Stimulated activated CD4-positive, alpha-beta T cell treated with anti-CD3 and anti-CD28 coated beads, Interleukin-4, amount 100 ng/mL, for 48 hours (primary cell): ENCODE measurements at places on chromosomes 3 and 15.

DNA sequence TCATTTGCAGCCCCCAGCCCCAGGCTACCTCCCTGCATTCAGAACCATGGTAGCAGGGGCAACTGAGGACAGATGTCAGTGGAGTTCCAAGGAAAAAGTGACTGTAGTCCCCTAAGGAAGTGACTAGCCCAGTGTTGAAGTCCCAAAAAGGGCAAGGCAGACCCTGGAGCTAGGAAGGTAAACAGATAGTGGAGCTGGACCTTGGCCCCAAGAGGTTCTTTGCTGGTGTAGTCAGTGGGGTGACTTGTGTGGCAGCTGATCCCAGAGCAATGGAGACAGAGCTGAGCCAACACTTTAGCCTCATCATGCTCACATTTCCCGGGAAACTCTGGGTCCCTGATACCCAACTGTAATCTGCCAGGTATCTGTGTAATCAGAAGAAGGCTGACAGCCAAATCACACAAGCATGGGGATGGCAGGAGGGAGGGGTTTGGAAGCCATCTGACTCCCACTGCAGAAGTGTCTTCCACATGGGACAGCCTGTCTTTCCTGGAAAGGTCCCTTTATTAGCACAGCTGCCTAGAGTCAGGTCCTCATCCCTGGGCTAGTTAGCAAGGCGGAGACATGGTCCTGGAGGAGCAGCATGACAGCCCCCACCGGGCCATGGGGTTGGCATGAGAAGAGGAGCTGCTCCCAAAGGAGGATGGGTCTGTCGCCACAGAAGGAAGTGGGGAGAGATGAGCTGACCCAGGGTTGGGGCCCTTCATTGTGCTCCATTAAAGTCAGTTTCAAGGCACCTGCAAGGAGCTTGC, 39.8 kb downstream of the PXYLP1 start:
- no peak for DNase-seq

DNA sequence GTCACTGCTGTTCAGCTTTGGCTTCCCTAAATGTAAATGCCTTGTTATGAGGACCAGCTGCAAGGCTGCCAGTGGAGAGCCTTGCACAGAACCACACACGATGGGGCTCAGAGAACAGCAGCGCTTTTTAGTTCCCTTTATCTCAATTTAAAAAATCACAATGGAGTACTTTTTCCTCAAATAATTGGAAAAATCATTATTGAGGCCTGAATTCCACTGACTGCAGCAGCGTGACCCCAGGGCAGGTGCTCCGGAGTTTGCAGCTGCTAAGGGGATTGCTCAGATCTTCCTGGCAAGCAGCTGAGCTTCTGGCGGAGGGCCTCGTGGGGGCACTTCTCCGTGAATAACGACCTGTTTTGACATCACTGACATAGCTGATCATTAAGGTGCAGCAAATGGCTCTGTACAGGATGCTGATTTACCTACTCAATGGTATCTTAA, 245.6 kb upstream of the TRIM42 start:
- DNase-seq, result no peak

DNA sequence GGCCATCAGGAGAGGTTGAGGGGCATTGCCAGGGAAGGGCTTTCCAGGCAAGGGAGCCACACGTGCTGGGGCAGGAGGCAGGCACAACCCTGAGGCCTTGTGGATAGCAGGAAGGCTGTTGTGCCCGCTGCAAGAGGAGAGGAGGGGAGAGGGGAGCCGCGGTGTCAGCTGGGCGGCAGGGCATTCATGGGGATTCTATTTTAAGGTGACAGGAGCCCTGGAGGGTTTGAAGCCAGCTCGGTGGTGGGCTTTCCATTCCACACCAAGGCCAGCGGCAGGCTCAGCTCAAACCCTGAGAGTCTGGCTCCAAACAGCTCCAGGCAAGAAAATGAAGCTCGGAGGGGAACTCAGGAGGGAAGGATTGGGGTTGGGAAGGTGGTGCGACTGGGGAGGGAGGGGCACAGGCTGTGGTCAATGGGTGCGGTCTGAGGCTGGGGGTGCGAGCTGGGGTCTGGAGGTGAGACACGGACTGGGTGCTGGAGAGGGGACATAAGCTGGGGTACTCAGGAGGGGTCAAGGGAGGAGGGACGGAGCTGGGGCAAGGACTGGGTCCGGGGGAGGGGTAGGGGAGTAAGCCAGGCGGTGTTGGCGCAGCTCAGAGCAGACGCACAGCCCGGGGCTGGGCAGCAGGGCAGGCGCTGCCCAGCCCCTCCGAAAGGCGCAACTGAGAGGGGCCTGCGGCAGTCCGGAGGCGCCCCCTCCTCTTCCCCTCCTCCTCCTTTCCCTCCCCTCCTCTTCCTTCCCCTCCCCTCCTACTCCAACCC, 43.4 kb downstream of the TPRA1 start:
- DNase-seq, result no peak

DNA sequence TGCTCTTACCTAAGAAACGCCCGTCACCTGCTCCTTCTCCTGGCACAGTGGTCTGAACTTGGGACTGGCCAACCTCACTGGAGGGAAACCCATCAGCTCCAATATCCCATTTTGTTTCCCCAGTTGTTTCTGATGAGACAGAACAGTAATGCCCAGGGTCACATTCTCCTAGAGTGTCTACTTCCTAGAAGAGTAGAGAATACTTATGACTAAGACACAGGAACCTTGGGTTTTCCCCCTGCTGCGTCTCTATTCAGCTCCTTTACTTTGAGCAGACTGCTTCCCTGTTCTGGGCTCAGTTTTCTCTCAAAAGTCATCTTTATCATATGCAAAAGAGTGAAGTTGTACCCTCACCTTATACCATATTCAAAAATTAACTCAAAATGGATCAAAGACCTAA, 79.4 kb downstream of the POLR2M start:
- no peak for DNase-seq

DNA sequence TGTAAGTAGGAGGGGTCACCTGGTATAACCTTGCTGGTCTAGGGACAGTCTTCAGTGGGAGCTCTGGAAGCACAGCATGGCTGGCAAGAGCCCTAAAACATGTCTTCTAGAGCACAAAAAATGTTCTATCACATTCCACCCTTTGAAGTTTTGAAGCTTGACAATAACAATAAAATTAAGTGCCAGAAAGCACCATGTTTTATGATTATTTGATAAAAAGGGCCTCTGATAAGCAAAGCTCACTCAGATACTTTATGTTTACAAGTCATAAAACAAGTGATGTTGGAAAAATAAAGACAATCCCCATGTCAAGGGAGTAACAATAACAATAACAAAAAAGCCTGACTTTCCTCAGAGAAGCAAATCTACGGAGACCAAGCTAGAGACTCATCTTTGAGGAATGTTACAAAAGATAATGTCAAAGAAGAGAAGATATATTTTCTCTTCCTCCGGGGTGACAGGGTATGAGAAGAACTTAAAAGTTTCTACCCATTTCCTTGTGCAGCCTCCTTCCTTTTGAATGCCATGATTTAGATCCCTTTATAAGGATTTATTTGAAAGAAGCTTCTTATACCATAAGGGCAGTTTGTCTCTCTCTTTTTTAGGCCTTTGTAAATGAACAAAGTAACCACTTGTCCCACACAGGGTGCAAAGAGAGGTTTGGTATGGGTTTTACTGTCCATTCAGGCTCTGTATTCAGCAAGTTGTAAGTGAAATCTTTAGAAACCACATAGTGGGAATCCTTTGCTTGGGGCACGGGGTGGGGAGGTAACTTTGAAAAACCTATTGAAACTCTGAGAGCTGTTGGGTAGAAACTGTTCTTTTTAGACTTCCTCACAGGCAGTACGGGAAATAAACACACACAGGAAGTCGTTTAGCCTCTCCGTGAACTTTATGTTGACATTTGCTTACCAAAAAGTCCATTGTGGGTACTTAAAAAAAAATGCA, 109.6 kb upstream of the RBMS3 start:
- no peak for DNase-seq

GRCh38 chr15:69926006-69926405, 171.7 kb downstream of the TLE3 start:
- DNase-seq, result no peak

GRCh38 chr3:126064627-126065258, 19.2 kb downstream of the SLC41A3 start:
- no peak for DNase-seq

DNA sequence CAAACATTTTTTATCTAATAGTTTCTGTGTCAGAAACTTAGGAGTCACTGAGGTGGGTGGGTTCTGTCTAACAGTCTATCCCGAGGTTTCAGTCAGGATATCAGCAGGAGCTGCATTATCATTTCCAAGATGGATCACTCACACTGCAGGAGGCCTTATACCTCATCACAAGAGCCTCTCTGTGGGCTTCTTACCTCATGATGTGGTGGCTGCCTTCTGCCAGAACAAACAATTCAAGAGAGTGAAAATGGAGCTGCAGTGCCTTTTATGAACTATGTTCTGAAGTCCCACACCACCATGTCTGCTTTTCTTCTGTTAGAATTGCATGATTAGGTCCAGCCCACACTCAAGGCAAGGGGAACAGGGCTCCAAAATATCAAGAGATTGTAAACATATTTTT, 27.9 kb downstream of the RFX7 start:
- no peak for DNase-seq

DNA sequence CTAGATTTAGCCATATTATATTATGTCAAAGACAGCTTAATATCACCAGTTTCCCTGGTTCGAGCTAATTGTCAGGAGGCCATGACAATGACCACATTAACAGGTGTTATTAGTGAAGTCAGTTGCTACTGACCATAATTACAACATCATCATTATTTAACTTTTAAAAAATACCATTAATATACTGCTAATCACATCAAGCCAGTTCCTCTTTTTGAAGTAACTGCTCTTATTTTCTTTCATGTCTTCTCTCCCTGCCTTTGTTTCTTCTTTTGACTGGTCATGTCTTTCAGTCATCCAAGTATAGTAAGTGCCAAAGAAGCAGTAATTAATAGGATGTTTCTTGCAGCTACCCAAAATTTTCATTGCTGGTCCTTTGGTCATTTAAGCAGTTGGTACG, 61.6 kb downstream of the CMSS1 start:
- no peak for DNase-seq

DNA sequence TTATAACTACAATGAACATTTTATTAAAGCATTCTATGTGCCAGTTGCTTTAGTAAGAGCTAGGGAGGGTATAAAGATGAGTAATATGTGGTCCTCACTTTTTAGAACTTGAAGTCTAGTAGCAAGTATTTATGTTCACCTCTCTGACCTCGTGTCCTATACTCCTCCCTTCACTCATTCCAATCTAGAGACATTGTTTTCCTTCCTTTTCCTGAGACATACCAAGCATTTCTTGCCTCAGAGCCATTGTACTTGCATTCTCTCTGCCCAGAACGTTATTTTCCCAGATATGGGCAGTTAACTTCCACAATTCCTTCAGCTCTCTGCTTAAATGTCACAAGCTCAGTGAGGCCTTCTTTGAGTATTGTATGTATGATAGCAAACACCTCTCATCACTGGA, 408.6 kb downstream of the PDCD6IP start:
- DNase-seq, result no peak

DNA sequence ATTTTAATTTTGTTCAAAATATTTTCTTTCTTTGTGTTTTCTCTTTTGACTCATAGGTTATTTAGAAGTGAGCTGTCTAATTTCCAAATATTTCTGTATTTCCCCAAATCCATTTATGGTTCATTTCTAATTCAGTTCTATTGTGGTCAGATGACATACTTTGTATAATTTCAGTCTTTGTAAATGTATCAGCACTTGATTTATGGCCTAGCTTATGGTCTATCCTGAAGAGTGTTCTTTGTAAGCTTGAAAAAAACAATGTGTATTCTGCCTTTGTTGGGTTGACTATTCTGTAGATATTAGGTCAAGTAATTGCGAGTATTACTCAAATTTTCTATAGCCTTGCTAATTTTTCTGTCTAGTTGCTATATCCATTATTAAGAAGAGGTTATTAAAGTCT, 311.2 kb downstream of the OCA2 start:
- DNase-seq, result no peak

DNA sequence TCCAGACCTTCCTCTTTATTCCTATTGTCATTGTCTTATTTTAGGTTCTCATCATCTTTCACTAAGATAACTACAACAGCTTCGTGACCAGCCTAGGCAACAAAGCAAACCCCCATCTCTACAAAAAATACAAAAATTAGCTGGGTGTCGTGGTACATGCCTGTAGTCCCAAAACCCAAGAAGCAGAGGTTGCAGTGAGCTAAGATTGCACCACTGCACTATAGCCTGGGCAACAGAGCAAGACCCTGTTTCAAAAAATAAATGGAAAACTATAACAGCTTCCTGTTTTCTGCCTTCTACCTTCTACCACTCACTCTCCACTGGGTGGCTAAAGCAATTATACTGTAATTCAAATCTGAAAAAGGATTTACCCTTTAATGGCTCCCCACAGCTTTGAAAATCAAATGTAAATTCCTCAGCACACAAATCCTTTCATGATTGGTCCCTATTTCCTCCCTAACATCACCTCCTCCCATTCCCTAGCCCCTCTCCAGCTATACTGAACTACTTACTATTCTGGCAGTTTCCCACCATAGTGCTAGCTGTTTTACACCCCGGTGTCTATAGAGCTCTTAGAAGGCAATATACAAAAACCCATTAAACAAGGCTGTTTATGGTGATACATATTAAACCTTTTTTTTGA, 33.4 kb downstream of the LRRFIP2 start:
- DNase-seq, result no peak

- no peak for DNase-seq
Observed at GRCh38 chr3:2920103-2920502, 190.1 kb downstream of the IL5RA start.

DNA sequence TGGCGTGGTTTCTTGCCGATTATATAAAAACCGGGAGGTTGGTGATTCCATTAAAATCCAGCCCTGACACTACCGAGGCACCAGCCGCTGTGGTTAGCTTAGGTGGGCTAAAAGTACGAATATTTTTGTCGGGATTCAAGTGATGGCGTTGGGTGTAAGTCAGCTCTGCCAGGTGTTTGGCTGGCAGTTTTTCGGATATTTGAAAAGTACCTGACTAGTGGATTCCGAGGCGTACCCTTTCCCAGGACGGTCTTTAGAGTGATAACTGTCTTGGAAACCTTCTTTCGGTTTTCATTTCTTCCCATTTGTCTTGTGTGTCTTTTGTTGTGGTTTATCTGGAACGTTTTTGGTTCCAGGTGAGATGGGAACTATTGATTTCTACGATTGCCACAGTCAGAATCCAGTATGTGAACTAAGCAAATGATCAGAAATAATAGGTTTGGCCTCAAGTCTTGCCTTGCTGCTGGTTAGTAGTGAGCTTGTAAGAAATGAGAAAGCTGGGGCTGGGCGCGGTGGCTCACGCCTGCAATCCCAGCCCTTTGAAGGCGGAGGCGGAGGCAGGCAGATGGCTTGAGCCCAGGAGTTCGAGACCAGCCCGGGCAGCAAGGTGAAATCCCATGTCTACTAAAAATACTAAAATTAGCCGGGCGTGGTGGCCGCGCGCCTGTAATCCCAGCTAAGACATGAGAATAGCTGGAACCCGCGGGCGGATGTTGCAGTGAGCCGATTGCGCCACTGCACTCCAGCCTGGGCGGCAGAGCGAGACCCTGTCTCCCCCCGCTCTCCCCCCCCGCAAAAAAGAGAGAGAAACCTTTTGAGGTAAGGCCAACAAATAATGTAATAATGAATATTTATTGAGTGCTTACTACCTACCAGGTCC, 1.4 kb downstream of the FYTTD1 start:
- DNase-seq, result peak; percentile 23

GRCh38 chr3:38689774-38690173, 40.3 kb upstream of the SCN5A start:
- DNase-seq, result no peak
